ENCODE measurements at places on chromosomes 6 and 20. TPM values are rescaled to one million over a fixed set of nuclear protein-coding genes. Genes with fewer than 3 reads are reported as not detected.

- peak; percentile 23 for DNase-seq
Observed at GRCh38 chr20:10565191-10565921, 108.4 kb downstream of the JAG1 start.

DNA sequence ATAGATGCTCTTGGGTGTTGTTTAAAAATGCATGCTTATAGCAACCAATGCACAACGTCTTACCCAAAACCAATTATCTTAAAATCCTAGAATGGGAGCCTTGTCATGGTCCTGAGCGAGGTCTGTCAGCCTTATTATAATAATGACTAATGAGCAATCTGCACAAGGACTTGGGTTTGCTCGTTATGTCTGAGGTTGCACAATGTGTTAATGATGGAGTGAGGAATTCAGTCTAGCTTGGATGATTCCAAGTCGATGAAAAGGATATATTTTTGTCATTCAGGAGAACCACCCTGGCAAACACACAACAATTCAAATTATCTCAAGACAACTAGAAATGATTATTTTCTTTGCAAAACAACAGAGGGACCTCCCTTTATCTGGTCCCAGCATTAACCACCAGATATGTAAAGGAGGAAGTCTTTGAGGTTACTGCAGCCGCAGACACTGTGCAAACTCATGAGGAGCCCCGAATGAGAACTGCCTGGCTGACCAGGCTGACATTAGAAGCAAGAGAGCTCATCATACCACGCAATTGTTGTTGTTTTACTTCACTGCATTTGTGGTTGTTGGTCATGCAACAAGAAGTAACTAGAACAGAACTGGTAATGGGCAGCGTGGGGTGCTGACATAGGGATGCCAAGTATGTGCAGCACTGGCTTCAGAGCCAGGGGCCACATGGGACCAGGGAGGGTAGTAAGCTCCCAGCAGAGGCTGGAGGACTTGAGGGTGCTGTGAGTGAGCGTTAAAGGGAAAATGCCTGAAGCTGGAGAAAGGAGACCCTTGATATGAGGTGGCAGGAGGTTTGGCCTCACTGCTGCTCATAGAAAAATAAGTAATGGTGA, 488.3 kb downstream of the CDH26 start:
- DNase-seq = no peak

Gene DDRGK1
- polyA plus RNA-seq = 50.9 TPM

Gene PM20D2
- 21.3 TPM for polyA plus RNA-seq

Gene SLC16A10
- polyA plus RNA-seq = 4.3 TPM

DNA sequence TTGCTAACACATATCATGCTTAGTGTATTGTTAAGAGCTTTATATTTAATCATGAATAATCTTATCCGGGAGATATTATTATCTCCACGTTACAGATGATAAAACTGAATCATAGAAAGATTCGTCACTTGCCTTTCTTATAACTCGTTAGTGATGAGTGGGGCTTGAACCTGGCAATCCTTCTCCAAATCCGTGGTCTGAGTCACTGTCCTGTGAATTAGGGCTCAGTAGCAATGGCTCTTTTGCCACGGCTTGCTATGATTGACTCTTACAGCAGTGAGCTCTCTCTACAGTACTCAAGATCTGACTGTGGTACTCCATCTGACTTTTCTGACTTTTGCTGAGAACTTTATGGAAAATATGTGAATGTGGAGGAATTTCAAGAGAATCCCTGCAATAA, 246.9 kb downstream of the PACRG start:
- no peak for DNase-seq

- DNase-seq = no peak
Observed at GRCh38 chr6:125228981-125229479, 72.7 kb downstream of the HDDC2 start.

DNA sequence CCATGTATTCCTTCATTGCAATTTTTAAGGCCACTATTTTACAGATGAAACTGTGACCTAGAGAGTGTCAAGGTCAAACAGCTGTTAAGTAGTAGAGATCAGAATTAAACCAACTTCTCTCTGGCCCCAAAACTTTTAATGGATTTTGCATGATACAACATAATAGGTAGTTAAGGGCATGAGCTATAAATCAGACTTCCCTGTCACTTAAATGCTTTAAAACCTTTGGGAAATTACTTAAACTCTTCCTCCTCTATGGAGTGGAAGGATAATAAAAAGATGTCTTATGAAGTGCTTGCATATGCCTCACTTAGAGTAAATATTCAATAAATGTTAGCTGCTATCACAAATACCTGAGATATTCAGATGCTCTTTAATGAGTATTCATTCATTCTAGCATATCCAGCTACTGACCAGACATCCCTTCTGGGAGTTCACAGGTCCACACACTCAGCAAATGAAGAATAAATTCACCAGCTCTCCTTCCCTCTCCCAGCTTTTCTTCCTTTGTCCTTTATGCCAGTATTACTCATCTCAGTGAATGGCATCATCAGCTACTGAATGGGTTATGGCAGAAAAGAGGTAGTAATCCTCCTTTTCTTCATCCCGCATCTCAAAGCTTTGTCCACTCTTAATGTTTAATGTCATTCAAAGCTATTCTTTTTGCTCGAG, 36.2 kb downstream of the EYA4 start:
- DNase-seq = no peak

Gene EYS
- polyA plus RNA-seq = 0.28 TPM

DNA sequence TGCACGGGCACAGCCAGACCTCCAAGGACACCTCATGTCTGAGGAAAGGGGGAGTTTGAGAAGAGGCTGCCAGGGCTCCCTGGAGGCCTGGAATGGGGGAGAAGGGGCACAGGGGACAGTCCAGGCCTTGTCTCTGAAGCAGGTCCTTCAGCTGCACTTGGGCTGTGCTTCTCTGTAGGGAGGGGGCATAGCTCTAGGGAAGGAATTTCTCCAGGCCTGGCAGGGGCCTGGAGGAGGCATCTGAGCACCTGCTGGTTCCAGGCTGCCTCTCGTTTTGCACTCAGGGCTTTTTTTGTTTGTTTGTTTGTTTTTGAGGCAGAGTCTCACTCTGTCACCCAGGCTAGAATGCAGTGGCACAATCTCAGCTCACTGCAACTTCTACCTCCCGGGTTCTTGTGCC, 67.7 kb downstream of the BCAS4 start:
- no peak for DNase-seq

GRCh38 chr6:10585209-10585845, 64.2 kb downstream of the GCNT2 start:
- no peak for DNase-seq

Gene ASXL1
- polyA plus RNA-seq = 57.3 TPM

GRCh38 chr6:5250451-5250850, 10.3 kb downstream of the LYRM4 start:
- DNase-seq = no peak

DNA sequence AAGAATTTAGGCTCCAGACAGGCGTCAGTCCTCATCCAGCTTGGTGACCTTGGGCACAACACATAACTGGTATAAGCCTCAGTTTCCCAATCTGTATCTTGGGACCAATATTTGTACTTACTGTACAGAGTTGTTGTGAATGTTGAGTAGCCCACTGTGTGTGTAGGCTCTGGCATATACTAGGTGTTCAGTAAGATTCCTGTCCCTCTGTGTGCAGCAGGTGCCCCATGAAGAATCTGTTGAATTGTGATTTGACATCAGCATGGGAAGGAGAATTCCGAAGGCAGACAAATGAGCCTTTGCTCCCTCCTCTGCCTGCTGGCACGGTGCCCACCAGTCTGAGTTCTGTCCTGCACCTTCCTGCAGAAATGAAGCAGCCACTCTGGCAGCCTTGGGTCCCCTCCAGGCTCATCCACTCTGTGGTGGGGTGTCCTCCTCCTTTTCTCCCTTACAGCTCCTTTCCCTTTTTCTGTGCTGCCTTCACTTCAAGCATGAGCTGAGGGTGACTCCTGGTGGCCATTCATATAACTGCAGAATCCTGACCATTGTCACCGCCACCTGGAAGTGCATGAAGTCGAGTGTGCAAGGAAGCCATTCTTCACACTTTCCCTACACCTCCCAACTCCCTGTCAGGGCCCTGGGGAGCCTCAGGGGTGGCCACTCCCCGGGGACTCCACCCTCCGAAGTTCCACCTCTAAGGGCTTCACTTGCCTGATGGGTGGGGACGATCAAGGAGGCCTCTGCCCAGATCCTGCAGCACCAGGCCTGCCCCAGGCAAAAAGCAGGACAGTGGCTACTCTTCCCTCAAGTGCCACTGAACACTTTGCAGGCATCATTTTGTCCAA, 48.2 kb downstream of the MRPL14 start:
- peak; percentile 66 for DNase-seq

Gene SIRPG
- polyA plus RNA-seq = not detected
